HCT116 (cell line): ENCODE measurements at places on chromosomes 16 and 17.
A peak's percentile ranks its signal among the peaks of the same experiment; 100 is the strongest.

- DNase-seq = no peak
Measured at GRCh38 chr16:23293016-23293415, 9.1 kb upstream of the SCNN1B start.

GRCh38 chr16:71373073-71373472 lies 14.6 kb downstream of the CALB2 start:
- peak; percentile 21 for DNase-seq

- DNase-seq = peak; percentile 94
Measured at GRCh38 chr17:72683506-72684404, 408.7 kb downstream of the SLC39A11 start.

DNA sequence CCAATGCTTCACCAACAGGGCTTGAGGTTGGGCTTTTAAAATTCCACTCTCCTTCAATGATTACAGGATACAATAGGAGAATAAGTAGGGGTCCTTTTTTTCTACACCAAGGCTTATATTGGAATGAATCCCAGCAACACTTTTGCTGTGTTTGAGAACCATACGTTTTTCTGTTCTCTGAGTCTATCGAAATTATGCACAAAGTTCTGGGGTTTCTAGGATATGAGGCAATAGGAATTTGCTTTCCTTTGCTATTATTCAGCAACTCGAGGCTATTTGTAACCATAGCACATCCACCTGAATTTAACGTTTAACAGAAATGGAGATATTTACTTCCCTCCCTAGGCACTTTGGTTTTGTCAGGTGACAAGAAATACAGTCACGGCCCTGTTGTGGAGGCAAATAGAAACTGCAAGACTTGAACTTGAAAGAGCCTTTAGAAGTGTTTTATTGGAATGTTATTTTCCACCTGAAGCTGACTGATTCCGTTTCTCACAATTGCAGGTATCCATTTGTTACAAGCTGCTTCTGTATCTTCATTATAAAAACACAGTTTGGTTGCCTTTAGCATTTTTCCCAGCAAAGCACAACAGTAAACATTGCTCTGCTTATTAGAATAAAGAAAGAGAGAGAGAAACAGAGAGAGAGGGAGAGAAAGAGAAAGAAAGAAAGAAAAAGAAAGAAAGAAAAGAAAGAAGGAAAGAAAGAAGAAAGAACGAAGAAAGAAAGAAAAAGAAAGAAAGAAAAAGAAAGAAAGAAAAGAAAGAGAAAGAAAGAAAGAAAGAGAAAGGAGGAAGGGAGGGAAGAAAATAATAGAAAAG lies 109.6 kb downstream of the HS3ST3A1 start:
- no peak for DNase-seq

- no peak for DNase-seq
Measured at GRCh38 chr16:2507052-2507659, 6.6 kb upstream of the ATP6V0C start.

DNA sequence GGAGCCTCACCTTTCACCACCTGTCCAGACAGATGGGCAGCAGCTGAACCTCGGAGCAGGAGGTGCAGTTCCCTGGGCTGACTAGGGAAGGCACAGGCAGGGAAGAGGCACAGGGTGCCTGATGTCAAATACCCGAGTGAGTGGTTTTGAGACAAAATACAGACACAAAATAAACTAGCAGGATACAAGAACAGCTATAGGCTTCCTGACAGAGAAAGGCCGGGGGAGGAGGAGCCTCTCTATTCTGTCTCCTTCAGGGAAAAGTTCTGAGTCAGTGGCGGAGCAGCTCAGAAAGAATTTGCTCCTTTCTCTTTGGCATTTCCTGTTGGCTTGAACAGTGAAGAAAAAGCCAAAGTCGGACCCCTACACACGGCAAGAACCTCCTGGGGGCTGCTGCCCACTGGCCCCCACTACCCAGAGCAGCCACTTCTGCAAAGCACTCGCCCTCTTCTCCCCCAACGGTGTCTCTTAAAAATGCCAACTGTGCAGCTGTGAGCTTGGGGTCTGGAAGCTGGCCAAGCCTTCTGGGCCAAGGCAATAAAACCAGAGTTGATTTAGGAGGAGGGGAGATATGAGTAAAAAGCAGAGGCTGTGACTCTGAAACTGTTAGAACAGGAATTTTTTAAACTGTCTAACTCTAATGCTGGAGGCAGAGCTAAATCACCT lies 14.4 kb upstream of the FAAP100 start:
- peak; percentile 41 for DNase-seq
